ENCODE measurements at places on chromosomes 16 and 17.

- no peak for DNase-seq
Observed at GRCh38 chr16:2687531-2688308, 5.4 kb downstream of the KCTD5 start.

GRCh38 chr16:30760577-30761426 lies 1.1 kb downstream of the CFAP119 start:
- no peak for DNase-seq

- DNase-seq: no peak
Observed at GRCh38 chr16:66225696-66226095, 140.8 kb upstream of the CDH5 start.

GRCh38 chr17:60442271-60443173 lies 20.2 kb downstream of the CHCT1 start:
- DNase-seq: no peak

GRCh38 chr17:28484296-28484695 lies 10.9 kb downstream of the SLC13A2 start:
- no peak for DNase-seq

DNA sequence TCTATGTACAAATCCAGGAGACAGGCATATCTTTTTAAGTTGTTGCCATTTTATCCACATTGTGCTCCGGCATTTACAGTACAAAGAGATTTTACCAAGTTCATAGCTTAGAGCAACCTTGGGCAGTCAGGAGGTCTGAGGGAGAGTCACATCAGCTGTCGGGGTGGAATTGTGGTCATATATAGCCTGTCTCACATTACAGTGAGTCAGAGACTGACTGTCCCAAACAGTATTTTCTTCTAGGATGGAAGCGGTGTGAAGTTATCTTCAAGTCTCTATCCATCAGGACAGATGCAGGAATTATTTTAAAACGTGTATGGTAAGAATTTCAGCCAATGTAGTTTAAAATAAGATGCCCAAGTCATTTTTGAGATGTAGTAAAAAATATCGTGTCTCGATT lies 53.0 kb downstream of the GPRC5B start:
- DNase-seq: peak; percentile 53

DNA sequence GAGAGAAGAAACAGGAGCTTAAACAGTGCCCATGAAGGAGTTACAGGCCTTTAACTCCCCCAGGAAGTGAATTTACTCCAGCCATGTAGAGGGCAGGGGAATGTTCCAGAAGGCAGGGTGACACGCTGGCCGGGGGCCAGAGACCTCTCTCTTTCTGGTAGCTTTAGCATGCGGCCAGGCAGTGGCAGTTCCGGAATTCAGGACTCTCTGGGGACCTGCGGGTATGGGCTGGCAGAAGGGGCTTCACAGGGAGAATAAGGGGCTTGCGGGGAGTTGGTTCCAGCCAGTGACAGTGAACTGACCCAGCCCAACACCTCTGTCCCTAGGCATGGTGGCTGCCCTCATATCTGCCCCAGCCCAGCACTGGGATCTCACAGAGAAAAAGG lies 40.0 kb downstream of the MYH3 start:
- no peak for DNase-seq

- DNase-seq: no peak
Observed at GRCh38 chr16:1088295-1089170, 7.5 kb downstream of the C1QTNF8 start.

GRCh38 chr16:26019381-26020242 lies 327.9 kb downstream of the HS3ST4 start:
- DNase-seq: no peak

- DNase-seq: peak; percentile 94
Observed at GRCh38 chr17:5438716-5439445, at the start of gene C1QBP. Gene C1QBP (minus strand): TSS chr17:5439155. CDS start chr17:5439073, 82 bp downstream.

GRCh38 chr16:28205117-28205899 lies 6.5 kb downstream of the XPO6 start:
- DNase-seq: no peak

- peak; percentile 78 for DNase-seq
Observed at GRCh38 chr16:6643080-6643686, 689.5 kb upstream of the RBFOX1 start.

DNA sequence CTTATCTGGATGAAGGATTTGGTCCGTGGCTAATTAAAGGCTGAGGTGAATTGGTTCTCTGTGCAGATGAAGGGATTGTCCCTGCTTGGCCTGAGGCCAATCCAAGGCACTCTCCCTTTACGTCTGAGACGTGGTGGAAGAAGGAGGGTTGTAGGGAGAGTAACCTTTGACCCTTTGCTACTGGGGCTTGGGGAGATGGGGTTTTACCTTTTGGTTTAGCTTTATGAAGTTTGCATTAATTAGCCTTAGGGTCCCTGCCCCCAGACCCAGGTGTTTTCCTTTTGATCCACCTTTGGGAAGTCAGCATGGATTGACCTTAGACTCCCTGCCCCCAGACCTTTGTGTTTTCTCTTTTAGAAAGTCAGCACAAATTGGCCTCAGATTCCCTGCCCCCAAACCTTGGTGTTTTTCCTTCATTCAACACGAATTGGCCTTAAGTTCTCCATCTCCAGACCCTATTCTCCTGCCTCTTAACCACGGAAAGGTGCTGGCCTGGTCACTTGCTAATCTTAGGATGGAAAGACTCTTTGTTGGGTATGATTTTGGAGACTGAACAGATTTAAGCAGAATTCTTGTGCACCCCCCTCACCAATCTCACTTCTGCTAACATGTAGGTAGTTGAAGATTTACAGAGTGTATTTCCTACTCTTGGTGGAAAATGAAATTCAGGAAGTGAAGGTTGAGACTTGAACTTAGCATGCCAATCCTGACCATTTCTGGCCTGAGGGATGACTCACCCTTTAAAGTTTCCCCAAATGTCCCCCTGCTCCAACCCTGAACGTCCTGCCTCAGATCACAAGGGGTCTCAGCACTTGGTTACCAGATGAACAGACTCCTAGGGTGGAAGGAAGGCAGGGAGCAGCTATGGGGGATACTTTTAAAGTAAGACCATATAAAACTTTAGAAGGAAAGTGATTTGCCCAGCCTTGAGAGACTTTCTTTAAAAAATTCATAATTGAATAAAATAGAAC lies 23.1 kb upstream of the MMD start:
- DNase-seq: no peak

GRCh38 chr16:31135535-31136286 lies at the start of gene PRSS8:
Gene PRSS8 (minus strand): TSS chr16:31135727. CDS start chr16:31135498, 229 bp downstream.
- DNase-seq: no peak

DNA sequence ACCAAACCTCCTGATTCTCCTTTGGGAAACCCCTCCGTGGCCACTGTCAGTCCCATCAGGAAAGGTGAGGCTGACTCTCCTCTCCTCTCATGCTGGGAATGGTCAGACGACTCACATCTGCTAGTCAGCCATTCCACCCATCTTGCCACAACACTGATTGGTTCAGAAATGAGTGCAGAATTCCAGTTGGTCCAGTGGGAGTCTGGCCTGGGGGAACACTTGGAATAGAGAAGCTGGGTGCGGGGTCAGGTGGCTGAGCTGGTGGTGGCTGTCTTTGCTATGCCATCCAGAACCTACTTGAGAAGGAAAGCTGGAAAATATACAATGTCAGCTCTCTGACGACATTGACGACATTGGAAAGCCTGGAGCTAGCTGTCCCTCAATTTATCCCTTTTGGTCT lies 23.6 kb upstream of the PLLP start:
- no peak for DNase-seq

GRCh38 chr16:65294708-65295107 lies 172.8 kb upstream of the CDH11 start:
- no peak for DNase-seq

GRCh38 chr17:77869665-77870132 lies 88.8 kb upstream of the TNRC6C start:
- no peak for DNase-seq

DNA sequence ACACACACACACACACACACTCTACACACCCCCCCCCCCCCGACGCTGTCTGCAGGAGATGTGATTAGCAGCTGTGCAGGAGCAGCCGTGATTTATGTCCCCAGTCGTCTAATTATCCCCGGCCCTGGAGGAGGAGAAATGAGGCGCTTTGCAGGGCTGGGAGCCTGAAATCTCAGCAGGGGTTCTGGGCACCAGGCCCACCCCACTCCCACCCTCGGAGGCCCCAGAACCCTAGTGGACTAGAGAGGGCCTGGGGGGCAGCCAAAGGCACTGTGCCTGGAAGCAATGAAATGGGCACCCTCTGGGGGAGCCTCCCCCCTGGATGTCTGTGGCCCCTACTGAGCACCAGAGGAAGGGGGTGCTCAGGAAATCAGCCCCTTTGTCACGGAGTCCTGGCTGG lies 134.2 kb upstream of the CIBAR2 start:
- no peak for DNase-seq

DNA sequence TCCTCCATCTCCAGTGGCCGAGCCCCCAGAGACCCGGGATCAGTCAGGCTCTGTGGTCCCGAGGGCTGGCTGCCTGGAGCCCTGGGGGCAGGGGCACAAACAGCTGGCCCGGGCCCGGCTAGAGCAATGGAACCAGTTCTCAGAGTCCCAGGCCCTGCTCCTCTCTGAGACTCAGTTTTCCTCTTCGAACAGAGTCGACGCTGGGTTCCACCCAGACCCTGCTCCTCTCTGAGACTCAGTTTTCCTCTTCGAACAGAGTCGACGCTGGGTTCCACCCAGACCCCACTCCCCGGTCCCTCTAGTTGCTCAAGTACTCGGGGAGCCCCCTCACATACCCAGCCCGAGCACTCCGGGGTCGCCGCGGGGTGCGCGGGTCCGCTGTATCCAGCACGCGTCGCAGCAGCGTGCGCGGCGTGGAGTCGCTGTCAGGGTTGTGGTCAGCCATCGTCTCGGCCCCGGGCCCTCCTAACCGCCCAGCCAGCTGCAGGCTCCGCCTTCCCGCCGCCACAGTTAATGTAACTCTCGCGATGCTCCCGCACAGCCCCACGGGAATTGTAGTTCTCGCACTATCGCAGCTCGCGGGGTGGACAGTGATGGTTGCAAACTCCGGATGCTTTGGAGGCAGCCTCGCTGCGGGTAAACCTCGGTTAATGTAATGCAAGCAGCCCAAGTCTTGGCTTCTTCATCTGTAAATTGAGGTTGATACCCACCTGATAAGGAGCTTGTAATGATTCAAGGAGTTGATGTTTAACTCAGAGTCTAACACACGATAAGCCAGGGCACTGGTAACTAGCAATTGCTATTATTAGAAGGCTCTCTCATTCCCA lies 8.5 kb upstream of the THAP11 start:
- DNase-seq: peak; percentile 97

DNA sequence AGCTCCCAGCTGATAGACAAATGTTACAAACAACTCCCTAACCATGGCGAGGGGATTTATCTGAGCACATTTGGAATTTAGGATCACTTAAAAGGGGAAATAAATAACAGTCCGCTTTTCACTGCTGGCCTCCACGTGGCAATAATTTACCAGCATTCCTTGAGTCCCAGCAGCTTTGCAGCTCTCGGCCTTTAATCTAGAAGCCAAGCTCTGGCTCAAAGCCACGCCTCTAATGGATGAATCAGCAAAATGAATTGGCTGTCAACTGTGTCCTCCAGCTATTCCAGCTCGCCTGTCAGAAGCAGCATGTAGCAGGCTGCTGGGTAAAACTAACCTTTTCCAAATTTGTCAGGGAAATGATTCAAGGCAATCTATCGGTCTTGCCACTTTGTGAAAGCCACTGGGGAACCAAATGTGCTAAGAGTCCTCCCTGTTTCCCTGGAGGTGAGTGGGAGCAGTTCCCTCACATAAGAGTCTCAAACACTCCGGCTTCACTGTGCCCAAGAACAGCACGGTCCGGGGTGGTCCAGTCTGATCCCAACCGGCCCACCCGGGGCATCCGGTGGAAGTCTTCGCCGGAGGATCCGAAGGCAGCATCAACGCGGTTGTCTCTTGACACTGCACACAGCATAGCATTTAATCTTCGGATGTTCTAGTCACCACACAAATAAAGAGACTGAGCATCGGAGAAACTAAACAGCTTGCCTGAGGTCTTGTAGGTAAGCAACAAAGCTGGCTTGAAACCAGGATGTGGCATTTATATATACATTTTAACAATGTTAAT lies 143.3 kb downstream of the PARN start:
- peak; percentile 92 for DNase-seq

- no peak for DNase-seq
Observed at GRCh38 chr16:87407511-87408112, 15.5 kb downstream of the MAP1LC3B start.

DNA sequence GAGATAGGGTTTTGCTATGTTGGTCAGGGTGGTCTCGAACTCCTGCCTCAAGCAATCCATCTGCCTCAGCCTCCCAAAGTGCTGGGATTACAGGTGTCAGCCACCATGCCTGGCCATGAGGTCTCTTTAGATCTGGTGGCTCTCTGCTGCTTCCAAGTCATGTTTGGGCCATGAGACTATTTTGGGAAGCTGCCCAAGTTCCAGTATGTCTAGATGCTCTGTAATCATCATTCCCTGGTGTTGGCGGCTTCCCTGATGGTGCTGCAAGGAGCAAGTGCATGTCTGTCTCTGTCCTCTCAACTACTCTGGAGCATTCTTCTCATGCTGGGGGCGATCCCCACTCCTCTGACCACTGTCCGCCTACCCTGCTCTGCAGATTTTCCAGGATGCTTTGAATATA lies 6.4 kb upstream of the ODF4 start:
- DNase-seq: no peak

DNA sequence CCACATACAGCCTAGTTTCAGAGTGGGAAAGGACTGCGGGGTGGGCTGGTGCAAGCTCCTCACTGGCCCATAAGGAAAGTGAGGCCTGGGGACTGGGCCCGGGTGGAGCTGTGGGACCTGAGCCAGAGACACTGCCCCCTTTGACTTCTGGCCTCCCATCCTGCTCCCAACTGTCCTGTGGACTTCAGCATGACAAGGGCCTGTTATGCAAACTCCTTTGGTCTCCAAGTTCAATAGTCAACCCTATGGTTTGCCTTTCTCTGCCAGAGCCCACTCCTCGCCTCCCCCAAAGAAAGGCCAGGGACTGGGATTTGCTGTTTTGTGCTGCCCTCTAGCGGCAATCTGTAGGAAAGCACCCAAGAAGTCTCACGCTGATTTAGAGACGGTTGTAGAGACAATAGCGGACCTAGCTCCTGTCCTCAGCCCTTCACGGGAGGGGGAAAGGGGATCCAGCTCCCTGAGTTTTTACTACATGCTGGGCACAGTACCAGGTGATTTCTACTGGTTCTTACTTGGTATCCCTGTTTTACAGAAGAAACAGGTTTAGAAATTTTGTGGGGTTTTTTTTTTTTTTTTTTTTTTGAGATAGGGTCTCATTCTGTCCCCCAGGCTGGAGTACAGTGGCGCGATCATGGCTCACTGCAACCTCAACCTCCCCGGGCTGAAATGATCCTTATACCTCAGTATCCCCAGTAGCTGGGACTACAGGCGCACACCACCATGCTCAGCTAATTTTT lies 1.2 kb upstream of the TLCD3B start:
- DNase-seq: peak; percentile 76

- DNase-seq: no peak
Observed at GRCh38 chr16:53121661-53122060, 66.9 kb downstream of the CHD9 start.

- no peak for DNase-seq
Observed at GRCh38 chr16:6122401-6122800, 1024.8 kb upstream of the EEF2KMT start.

DNA sequence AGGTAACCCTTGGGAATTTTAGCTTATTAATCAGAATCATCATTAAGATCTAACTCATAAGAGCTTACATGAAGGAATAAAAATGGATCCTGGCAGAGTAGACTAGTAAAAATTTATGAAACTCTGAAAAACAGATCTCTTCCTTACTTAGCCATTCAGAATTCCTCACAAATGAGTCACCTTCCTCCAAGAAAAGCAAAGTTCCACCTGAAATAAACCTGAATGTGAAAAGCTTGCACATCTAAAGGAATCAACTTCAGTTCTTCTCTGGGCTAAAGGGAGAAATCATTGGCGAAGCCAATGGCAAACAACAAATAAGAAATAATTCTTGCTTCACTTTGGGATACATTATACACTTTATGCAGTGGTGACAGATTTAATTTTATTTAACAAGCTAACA lies 22.7 kb downstream of the MYO1D start:
- DNase-seq: no peak

Measured in testis (tissue), 5 donors.